ENCODE measurements at places on chromosomes 11 and 22.

DNA sequence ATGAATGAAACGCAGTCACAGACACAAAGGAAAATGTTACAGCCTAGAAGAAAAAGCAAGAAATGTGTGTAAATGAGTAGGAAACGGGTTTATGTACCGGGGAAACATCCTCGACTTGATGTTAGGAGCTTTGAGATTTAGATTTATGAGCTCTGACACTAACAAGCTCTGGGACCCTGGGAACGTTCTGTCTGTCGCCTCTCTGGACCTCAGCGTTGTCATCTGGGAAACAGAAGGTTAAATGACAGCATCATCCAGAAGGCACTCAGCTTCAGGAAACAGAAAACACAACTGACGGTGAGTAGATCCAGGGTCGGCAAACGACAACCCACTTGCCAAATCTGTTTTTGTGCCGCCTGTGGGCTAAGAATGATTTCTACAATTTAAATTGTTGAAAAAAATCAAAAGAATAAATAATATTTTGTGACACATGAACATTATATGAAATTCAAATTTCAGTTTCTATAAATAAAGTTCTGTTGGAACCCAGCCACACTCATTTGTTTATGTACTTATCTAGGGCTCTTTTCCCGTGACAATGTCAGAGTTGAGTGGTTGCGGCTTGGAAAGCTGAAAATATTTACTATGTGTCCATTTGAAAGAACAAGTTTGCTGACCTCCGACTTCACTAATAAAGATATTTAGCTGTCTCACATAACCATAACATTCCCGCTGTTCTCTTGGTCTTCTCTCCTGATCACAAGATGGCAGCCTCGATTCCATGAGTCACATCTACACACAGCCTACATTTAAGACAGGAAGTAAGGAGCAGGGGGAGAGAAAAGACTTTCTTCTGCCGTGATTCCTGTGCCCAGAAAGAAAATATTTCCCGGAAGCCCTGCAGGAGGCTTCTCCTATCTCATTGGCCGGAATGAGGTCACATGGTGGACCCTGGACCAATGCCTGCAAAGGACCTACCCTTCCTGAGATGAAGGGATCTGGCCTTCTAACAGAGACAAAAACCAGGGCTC lies 47.1 kb upstream of the SYT13 start:
- DNase-seq: no peak

DNA sequence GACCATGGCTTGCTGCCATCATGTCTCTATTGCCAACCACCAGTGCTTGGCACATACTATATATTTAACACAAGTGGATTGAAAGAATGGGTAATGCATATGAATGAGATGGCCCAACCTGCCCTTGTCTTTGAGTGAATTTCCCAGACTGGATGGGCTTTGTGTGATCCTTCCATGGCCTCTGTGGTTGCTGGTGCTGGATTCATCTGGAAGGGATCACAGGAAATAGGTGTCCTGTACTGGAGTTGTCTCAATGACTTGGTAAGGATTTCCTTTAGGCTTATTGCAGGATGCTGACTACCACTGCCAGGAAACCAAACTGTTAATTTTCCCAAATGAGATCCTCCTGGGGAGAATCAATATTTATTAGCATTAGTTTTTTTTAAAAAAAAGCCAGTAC lies 328.6 kb downstream of the TMEM135 start:
- no peak for DNase-seq

DNA sequence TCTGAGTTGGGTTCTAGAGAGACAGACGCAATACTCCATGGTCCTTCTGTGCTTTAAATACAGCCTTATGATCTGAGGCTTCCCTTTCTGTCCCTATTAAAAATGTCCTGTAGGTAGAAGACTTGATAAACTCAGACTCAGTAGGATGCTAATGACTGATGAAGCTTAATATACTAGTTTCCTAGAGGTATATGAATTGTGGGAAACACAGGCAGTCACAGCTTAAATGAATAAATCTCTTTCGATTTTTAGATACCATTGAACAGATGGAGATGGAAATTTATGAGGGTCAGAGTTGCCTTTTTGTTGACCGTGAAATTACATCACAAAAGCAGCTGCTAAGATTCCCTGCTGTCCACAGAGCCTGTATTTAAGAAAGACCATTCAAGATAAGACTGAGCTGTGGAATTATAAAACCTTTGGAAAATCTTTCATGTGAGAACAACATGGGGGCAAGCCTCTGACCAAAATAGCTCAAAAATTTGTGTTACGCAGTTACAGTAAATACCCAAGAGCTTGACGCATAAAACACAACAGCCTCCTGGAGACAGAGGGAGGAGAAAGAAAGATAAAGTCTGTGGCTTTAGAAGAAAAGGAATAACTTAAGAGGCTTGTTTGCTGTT lies 172.3 kb downstream of the AASDHPPT start:
- no peak for DNase-seq

GRCh38 chr11:81596704-81597103 lies 1137.0 kb downstream of the FAM181B start:
- DNase-seq: no peak

- no peak for DNase-seq
Observed at GRCh38 chr11:16935518-16936302, 78.5 kb downstream of the PLEKHA7 start.

DNA sequence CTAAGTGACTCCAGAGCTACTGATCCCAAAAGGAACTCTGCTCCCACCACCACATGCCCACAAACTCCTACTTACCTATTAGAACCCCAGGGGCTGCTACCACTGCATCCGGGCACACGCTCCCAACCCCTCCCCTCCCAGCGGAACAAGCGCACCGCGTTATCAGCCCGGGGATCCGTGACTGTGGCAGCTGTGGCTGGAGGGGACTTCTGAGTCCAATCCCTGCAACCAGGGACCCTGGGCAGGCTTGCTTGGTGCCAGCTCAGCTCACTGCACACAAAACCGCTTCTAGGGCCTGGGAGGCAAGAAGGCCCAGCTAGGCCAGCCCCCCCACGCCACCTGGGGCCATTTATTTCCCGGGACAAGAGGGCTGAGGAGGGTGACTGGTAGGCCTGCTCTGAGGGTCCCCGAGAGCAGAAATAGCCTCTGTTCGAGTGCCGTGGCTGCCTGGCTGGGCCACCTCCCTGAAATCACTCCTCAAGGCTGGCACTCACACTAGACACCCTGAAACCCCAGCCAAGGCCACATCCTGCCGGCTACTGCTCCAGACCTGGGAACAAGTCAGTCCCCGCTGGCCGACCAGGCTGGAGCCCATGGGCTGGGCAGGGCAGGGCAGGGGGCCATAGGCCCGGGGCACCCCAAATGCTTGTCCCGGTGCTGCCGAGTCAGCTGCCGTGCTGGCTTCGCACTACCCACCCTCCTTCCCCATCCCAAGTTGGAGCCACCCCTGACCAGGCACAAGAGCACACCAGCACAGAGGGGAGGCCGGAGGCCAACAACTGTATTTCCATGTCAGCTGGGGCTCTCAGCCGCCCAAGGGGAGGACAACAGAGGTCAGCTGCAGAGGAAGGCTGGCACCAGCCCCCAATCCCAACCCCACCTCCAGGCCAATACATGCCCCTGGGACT lies 1.9 kb upstream of the IFITM10 start:
- DNase-seq: no peak

GRCh38 chr22:32887324-32887980 lies 85.9 kb downstream of the TIMP3 start:
- DNase-seq: no peak

DNA sequence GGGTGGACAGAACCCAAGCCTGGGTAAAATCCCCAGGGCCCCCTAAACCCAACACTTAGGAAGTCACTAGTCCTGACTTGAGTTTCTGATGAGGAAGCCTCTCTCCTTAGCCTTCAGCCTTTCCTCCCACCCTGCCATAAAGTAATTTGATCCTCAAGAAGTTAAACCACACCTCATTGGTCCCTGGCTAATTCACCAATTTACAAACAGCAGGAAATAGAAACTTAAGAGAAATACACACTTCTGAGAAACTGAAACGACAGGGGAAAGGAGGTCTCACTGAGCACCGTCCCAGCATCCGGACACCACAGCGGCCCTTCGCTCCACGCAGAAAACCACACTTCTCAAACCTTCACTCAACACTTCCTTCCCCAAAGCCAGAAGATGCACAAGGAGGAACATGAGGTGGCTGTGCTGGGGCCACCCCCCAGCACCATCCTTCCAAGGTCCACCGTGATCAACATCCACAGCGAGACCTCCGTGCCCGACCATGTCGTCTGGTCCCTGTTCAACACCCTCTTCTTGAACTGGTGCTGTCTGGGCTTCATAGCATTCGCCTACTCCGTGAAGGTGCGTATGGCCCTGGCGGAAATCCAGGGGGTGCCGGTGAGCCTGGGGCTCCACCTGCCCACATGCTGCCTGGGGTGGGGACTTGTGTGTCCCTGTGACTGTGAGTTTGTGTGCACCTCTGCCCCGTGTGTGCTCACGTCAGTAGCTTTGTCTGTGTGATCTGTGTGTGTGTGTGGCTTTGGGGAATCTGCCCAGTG lies at the start of gene IFITM1:
TSS of gene IFITM1 (plus strand) at position 254 of the 767 bp plus-strand sequence. CDS start at position 385, 131 bp downstream.
- no peak for DNase-seq

DNA sequence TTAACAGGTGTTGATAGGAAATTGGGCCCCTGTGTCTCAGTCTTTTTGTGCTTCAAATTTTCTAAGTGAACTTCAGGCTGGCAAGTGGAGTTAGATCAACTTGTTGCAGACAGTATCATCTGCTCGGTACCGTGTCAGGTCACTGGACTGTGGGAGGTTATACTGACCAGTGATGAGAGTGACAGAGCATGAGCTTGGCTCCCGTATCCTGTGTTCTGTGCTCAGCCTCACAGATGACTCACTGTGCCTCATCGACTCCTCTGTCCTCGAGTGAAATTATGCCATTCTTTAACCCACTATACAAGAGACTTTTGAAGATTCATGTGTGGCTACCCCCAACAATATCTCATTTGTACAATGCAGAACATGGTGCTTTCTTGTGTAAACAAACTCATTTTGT lies 7.9 kb downstream of the GRAP2 start:
- DNase-seq: no peak

DNA sequence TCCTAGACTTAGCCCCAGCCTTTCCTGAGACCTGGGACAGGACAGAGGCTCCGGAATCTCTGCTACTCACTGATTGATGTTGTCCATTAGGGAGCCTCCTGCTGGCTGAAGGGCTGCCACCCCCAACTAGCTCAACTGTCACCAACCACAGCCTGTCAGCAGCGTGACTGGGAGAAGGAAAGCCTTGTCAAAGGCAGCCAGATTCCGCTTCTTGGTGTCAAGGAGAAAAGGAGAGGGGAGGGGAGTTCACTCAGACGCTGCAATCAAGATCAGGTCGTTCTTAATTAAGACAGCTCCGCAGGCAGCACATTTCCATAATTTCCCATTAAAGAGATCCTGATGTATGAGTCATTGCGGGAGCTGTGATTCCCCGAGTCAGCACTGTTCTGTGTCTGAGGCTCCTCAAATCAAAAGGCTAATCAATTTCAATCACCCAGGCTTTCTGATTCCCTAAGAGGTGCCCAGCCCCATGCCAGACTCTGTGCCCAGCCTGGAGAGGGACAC lies 152.8 kb upstream of the ZBED5 start:
- no peak for DNase-seq

- peak; percentile 36 for DNase-seq
Observed at GRCh38 chr11:47950396-47950795, 30.0 kb upstream of the PTPRJ start.

DNA sequence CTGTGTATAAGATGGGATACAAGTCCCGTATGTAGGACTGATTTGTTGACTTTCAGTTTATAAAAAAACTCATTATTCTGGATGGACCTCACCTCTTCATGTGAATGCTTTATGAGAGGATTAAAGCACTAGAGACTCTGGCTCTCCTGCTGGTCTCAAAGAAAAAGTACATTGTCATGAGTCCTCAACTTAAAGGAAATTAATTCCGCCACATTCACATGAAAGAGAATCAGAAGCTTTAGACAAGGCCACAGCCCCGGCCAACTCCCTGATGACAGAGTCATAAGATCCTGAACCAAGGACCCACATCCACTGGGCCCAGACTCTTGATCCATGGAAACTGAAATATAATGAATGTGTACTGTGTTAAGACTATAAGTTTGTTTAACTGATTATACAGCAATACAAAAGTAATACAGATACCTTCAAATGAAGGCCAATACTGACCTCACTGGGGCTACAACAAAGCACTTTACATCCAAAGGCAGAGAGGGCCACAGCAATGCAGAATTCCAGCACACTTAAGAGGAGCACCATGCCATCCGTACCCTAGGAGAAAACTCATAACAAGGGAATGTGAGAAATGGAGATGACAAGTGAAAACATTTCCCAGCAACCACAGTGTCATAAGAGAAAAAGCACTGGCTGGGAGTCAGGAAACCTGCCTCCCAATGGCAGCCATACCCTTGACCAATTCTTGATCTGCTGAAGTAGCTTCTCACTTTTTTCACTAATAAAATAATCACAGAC lies 25.4 kb upstream of the MS4A6A start:
- no peak for DNase-seq

DNA sequence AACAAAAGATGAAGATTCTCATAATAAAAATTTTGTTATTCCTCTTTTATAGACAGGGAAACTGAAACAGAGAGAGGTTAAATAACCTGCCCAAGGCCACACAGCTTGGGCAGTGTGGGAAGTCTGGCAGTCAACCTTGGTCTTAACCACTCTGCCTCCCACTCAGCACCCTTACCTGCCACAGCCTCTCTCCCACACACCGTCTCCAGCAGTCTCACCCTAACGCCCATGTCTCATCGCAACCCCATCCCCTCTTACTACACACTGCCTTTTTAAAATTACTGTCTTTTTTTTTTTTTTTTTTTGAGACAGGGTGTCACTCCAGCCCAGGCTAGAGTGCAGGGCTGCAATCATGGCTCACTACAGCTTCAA lies 25.0 kb downstream of the ARRB1 start:
- no peak for DNase-seq

- DNase-seq: no peak
Observed at GRCh38 chr22:47160781-47161520, 398.5 kb downstream of the TBC1D22A start.

DNA sequence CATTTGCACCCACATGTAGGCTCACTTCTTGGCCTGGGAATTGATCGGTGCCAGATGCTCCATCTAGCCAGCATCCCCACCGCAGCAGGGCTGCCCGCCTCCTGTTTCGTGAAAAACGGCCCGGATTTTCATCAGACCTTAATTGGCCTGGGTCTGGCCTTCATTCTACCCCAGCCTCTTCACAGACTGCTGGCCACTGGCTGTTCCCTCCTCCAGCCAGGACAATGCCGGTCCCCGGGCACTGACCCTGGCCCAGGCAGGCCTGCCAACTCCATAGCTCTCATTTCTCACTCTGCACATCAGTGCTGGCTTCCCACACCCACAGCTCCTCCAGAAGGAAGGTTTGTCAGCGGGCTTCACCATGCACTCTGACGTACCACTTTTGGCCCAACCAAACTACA lies 27.9 kb downstream of the TIMP3 start:
- DNase-seq: no peak
